ENCODE measurements at places on chromosomes 11 and 22. TPM values are rescaled to one million over a fixed set of nuclear protein-coding genes. Genes with fewer than 3 reads are reported as not detected.

DNA sequence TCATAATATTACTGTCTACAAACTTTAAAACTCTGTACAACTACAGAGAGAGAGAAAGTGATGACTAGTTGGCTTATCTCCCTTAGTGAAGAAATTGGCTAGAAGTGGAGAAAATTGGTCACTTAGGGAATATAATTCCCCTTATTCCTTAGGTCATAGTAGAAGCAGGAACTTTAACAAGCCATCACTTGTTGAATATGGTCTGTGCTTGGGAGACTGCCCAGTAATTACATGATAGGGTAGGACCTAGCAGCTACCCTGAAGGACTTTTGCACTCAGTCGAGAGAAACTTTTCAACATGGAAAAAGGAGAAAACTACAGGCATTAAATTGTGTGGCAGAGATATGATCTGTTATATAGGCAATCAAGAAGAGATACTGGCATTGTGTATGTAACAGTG lies 576.5 kb upstream of the CCDC90B start:
- H3K4me1 ChIP-seq: no peaks in the 10 kb centered on the region
- no peak overlapping the region for H3K27ac ChIP-seq
- no peaks in the 10 kb centered on the region for H3K36me3 ChIP-seq
- DNase-seq: no peak

Gene MYBPC3
- total RNA-seq: not detected

GRCh38 chr11:65810046-65810868 lies 23.4 kb downstream of the OVOL1 start:
- peaks cover 41% of the 10 kb centered on the region for H3K27me3 ChIP-seq
- no peaks in the 10 kb centered on the region for H3K36me3 ChIP-seq
- H3K27ac ChIP-seq: no peak overlapping the region
- no peak overlapping the region for H3K4me3 ChIP-seq
- DNase-seq: no peak
- H3K4me1 ChIP-seq: peaks cover 8% of the 10 kb centered on the region

Gene NCF4
- total RNA-seq: not detected

GRCh38 chr11:18844753-18845367 lies 53.3 kb upstream of the PTPN5 start:
- no peak overlapping the region for H3K27ac ChIP-seq
- H3K27me3 ChIP-seq: no peaks in the 10 kb centered on the region
- H3K4me3 ChIP-seq: no peak overlapping the region
- peak; percentile 47 for DNase-seq
- no peaks in the 10 kb centered on the region for H3K36me3 ChIP-seq
- H3K4me1 ChIP-seq: no peaks in the 10 kb centered on the region

DNA sequence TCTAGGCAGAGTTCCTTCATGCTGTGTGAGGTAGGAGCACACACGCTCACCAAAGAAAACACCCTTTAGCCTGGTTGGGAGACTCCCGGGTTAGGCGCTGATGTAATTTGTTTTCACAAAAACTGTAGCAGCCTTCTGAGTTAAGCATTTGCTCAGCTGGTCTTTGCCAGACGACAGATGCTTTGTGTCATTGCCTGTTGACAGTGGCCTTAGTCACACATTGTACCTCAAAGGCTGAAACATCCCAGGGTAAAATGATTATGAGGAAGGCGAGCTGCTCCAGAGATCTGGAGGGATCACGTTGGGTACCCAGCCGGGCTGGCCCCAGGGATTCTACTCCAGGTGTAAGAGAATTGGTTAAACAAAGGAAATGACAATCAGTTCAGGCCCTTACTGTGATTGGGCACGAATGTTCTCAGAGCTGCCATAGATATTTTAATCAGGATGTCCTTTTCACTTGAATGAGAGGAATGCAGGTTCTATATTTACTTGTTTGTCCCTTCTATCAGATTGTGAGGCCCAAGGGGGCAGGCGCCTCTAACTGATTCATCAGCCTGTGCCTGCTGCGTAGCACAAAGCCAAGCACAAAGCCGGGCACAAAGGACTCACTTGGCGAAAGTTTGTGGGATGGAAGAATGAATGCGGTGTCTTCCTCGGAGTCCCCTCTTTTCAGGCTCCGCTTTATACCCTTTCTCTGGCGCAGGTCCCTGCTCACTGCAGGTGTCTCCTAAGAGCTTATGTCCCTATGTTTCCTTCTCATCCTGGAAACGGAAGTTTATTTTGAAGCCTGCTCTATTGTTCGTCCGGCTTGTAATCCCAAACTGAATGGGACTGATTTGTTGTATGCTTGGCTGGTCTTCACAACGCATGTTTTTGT lies 47.1 kb downstream of the ADM start:
- H3K27ac ChIP-seq: peak overlapping the region; percentile 84
- peaks cover 5% of the 10 kb centered on the region for H3K27me3 ChIP-seq
- H3K4me1 ChIP-seq: peaks cover 65% of the 10 kb centered on the region
- peak overlapping the region; percentile 56 for H3K4me3 ChIP-seq
- peak; percentile 78 for DNase-seq

- H3K4me3 ChIP-seq: no peak overlapping the region
- peaks cover 55% of the 10 kb centered on the region for H3K4me1 ChIP-seq
- H3K27me3 ChIP-seq: peaks cover 3% of the 10 kb centered on the region
- H3K27ac ChIP-seq: peak overlapping the region; percentile 63
- DNase-seq: no peak
Observed at GRCh38 chr11:111730871-111731591, 35.2 kb downstream of the PPP2R1B start.

- H3K27me3 ChIP-seq: no peaks in the 10 kb centered on the region
- no peak for DNase-seq
- H3K27ac ChIP-seq: no peak overlapping the region
- H3K4me1 ChIP-seq: no peaks in the 10 kb centered on the region
- no peak overlapping the region for H3K4me3 ChIP-seq
- H3K36me3 ChIP-seq: no peaks in the 10 kb centered on the region
Observed at GRCh38 chr22:44168206-44168605, 12.5 kb upstream of the PARVG start.
